ENCODE measurements at places on chromosomes 2 and 18.

DNA sequence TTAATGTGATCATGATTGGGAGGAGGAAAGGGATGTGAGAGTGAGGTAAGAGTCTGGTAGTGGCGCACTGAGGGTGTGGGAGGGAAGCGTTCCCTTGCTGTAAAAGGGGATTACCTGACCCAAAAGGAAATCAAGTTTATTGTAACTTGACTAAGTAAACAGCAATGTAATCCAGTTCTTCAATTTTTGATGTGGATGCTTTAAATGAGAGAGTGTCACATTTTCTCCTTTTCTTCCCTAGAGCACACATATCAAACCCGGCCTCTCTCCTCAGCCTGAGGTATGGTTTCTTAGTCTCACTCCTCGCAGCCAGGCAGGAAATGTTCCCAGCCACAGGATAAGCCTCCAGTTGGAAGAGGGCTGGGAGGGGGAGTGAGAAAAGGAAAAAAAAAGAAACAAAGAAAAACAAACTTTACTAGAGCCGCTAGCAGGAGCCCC, 688 bp upstream of the ARHGAP28 start:
- DNase-seq: no peak

- DNase-seq: no peak
Observed at GRCh38 chr2:15279201-15279876, 281.8 kb downstream of the NBAS start.

DNA sequence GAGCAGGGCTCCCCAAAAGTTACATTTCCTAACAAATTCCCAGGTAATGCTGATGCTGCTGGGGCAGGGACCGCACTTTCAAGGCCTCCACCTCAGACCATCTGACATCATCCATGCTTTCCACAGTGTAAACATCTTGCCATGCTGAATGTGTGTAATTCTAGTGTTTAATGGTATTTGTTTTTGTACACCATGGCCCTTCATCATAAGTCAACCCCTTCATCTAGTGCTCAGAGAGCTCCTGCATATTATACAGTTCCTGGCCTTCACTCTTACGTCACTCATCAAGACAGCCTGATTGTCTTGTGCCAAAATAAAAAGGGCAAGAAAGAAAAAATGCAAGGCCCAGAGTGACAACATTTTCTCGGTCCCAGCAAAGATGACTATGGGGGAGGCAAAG, 77.5 kb upstream of the ZFP36L2 start:
- no peak for DNase-seq

- no peak for DNase-seq
Observed at GRCh38 chr2:45132551-45132950, 123.3 kb upstream of the SIX2 start.

DNA sequence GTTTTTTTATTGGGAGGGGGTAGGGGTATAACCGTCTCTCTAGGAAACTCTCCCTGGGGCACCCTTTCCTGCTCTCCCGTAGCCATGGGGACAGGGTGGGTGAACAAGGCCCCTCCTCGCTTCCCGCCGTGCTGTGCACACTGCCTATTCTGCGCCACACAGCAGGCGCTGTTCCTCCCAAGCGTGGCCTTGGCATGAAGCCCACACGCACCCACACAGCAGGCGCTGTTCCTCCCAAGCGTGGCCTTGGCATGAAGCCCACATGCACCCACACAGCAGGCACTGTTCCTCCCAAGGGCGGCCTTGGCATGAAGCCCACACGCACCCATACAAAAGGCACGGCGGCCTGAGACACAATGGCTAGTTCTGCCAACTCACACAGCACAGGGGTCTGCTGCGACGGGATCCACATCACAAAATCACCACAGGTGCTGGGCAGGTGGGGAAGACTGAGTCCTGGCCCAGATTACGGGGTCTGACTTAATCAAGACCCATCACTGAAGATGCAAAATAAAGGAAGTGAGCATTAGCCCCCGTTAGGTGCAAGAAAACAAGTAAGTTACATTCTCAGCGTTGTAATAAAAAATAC, 46.6 kb upstream of the TPO start:
- DNase-seq: peak; percentile 13

DNA sequence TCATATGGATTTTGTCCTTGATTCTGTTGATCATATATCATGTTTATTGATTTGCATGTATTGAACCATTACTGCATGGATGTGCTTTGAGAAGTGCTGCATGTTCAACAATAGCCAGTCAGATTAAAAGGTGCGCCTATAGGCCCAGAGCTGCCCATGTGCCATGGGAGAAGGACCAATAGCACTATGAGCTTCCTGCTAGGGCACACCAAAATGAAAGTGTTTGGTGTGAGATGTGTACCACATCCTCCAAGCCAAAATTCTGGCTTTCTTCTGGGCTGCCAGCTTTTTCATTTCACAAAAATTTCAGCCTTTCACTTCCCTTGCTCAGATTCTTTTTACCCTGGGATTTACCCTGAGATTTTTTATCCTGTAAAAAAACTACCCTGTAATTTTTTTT, 34.8 kb upstream of the MMADHC start:
- DNase-seq: no peak

DNA sequence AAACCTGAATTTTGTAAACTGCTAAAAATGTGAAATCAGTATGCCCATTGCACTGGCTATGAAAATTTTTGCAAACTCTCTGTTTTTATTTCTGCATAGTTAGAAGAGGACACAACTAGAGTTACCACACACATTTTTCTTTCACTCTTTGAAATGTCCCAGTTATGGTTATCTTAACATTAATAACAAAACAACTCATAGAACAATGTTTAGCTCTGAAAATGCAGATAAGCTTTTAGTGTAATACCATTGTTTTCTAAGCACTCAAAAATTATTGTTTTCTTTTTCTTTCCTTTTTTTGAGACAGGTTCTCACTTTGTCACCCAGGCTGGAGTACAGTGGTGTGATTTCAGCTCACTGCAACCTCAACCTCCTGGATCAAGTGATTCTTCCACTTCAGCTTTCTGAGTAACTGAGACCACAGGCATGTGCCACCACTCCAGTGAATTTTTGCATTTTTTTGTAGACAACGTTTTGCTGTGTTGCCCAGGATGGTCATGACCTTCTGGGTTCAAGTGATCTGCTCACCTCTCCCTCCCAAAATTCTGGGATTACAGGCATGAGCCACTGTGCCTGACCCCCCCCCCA, 1204.5 kb upstream of the ZEB2 start:
- no peak for DNase-seq

DNA sequence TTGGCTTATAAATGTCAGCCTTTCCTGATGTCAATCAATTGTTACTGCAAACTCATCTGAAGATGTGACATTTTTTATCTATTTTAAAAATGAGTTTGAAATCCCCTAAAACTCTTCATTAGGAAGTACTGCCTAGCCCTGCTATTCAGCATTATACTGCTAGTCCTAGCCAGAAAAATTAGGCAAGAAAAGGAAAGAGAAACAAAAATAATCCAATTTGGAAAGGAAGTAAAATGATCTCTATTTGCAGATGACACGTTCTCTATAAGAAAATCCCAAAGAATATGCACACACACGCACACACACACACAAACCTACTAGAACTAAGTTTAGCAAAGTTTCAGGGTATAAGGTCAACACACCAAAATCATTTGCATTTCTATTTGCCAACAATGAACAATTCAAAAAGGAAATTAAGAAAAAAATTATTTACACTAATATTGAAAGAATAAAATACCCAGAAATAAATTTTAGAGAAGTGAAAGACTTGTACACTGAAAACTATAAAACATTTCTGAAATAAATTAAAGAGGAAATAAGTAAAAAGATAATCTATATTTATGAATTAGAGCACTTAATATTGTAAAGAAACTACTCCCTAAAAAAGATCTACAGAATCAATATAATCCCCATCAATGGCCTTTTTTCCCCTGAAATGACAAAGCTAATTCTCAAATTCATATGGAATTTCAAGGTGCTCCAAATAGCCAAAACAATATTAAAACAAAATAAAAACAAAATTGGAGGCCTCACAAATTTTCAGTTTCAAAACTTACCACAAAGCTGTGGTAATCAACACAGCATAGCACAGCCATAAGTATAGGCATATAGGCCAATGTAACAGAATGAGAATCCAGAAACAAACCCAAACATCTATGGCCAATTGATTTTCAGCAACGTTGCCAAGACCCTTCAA, 433.7 kb upstream of the TRIB2 start:
- no peak for DNase-seq

DNA sequence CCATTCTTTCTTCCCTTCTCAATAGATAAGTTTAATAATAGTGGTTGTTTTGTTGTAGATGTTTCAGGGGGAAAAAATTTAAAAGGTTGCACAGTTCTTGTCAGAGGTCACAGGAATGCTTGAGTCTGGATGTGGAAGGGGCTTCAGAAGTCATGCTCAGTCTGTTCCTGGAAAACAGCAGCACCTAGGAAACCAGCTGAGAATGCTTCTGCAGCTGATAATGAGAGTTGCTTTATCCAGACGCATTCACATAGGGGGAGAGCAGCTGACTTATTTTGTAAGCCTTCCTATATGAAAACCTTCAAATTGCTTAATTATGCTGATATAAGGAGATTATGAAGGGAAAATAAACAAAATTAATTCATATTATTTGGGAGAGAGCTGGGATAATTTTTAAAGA, 235.5 kb downstream of the GULP1 start:
- no peak for DNase-seq

DNA sequence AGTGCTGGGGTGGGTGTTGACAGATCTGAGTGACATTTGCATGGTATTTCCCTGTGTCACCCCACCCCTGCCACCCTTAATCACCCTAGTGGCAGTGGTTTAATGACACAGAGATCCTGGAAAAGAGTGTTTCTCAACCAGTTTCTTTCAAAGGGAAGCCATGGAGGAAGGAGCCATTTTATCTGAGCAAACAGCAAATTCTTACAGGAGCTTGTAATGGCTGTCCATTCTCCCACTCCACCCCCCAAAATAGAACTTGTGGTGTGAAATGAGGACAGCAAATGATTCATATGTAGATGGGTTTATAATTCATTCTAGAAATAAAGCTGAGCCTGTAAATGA, 51.5 kb downstream of the CDC42EP3 start:
- no peak for DNase-seq

DNA sequence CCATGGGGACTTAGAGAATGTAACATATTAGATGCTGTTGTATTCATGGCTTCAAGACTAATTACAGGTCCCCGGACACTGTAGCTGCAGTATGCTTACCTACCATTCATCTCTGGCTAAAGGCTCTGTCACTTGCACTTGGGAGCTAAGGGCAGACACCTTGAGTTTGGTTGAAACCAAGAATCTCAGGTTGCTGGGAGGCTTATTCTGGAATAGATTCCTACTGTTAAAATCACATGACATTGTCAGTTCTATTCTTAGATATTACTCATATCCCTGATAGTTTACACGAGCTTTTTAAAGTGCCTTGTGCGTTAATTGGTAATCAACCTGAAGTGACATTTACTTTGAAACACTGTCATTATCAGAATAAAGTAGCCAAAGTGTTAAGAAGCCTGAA, 73.0 kb upstream of the EPB41L5 start:
- DNase-seq: no peak

GRCh38 chr18:49161627-49162026, 210.9 kb upstream of the SMAD7 start:
- DNase-seq: no peak

DNA sequence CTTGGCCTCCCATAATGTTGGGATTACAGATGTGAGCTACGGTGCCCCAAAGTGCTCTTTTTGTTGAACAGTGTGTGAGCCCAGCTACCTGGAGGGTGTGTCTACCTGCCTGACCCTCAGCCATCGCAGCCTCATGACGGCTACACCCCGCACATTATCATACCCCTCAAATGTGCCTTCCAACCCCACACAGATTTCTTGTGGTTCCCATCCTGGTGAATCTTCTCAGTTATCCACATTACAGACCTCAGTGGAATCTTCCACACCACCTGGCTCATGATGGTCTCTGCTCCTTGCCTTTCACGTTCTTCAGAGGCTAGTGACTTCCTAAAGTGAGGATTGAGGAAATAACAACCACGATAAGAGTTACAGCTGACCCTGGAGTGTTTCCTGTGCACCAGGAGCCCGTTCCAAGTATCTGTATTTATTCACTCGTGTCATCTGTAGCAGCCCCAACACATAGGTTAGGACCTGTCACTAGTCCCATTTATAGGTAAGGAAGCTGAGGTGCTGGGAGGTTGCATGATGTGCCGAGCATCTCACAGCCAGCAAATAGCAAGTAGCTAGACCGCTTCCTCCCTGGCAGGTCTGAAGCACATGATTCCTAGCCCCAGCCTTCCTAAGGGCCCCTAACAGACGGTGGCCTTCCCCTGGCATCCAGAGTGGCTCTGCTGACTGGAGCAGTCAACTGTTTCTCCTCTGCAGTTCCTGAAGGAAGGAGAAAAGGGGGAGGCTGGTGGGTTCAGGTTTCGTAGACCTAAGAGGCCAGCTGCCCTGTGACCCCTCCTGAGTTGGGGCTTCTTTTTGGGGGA, 47.3 kb downstream of the TCF7L1 start:
- DNase-seq: no peak

GRCh38 chr2:176531608-176532007, 262.4 kb downstream of the MTX2 start:
- DNase-seq: no peak

- DNase-seq: no peak
Observed at GRCh38 chr2:81576713-81577112, 1272.2 kb upstream of the LRRTM1 start.

- DNase-seq: no peak
Observed at GRCh38 chr18:56388571-56388970, 249.8 kb downstream of the TXNL1 start.

- no peak for DNase-seq
Observed at GRCh38 chr18:79917169-79917852, 34.1 kb downstream of the SLC66A2 start.

GRCh38 chr2:229920011-229920641, 1.7 kb downstream of the TRIP12 start:
- peak; percentile 10 for DNase-seq

DNA sequence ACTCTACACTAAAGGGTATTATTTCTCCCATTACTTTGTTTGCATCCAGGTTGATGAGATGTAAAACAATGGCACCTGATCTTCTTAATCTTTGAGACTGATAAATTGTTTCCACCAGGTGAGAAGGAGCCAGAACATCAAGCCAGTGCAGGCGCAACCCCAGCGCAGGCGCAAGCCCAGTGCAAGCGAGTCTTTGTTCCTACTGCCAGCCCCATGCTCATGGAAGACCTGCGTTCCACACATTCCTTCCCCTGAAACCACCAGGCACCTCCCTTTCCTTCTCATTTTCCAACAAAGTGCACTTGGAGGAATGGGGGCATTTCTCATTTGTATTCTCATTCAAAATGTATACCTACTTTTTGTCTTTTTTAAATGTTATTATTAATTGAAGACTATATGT, 188.7 kb upstream of the SMAD2 start:
- DNase-seq: no peak
